ENCODE measurements at places on chromosomes 16 and 17.

DNA sequence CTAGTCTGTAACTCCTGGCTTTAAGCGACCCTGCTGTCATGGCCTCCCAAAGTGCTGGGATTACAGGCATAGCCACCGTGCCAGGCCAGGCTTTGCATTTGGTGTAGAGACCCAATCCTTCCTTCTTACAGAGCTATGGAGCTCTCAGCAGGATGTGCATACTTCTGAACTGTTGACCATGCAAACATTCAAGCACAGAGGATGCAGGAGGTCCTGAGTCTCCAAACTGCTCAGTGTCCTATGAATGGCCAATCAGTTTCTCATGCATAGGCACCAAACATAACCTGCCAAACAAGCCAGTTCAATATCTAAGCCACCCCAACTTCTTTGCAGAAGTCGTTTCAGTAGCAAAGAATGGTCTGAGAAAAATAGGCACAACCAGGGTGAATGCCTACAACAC lies 40.0 kb upstream of the NF1 start:
- DNase-seq, result no peak

GRCh38 chr17:32660496-32660985 lies 173.7 kb downstream of the CDK5R1 start:
- DNase-seq, result no peak

GRCh38 chr17:9144502-9145249 lies 123.4 kb downstream of the NTN1 start:
- no peak for DNase-seq

GRCh38 chr16:3643095-3643730 lies 11.3 kb upstream of the DNASE1 start:
- DNase-seq, result no peak

DNA sequence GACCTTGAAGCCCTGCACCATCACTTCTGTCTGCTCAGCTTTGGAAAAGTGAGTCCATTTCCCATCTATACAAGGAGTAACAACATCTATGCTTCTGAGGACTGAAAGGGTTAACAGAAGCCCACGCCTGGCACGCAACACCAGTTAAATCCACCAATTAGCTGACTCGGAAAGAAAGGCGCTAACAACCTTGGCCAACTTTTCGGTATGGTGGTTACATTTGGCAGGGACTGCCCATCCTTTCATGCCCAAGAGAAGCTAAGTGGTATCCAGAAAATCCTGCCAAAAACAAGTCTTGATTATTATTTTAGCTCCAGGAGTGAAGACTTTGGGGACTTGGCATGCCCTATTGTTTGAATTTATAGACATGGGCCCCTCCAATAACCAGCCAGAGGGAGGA lies 202.3 kb upstream of the RPL38 start:
- no peak for DNase-seq

DNA sequence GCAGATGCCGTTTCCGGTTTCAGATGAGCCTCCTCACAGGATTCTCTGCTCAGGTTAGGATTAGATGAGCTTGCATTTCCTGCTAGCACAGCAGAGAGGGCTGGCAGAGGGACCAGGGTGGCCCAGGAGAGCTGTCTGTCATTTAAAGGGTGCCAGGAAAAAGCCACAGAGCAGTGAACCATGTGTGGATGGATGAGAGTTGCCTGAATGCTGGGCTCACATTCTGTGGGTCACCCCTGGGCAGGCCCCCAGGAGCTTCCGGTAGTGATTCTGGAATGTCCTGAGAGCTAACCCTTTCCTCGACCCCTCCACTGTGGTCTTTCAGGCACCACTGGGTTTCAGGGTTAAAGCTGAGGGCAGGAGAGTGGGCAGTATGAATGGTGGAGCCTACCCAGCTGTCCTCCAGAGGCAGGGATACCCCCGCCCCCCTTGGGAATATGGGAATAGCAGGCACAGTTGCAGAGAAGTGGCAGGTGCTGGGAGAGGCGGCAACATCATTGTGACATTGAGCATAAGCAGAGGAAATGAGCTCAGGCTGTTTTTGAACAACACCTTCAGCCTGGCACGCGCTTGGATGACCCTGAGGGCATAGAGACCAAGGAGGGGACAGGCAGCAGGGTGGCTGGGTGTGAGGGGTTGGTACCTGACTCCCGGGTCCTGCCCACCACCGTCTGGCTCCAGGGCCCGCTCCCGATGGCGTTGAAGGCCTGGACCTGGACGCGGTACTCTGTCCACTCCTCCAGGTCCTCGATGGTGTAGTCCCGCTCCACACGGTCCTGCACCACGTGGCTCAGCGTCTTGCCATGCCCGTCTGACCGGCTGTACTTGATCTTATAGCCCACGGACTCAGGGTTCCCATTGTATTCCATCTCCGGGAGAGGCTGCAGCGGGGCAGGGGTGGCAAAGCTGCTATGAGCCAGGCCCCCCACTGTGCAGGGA lies 83.0 kb upstream of the CDC42EP4 start:
- no peak for DNase-seq

- no peak for DNase-seq
Observed at GRCh38 chr16:65284626-65285025, 162.8 kb upstream of the CDH11 start.

- DNase-seq, result no peak
Observed at GRCh38 chr17:48748718-48749566, 20.4 kb upstream of the HOXB13 start.

DNA sequence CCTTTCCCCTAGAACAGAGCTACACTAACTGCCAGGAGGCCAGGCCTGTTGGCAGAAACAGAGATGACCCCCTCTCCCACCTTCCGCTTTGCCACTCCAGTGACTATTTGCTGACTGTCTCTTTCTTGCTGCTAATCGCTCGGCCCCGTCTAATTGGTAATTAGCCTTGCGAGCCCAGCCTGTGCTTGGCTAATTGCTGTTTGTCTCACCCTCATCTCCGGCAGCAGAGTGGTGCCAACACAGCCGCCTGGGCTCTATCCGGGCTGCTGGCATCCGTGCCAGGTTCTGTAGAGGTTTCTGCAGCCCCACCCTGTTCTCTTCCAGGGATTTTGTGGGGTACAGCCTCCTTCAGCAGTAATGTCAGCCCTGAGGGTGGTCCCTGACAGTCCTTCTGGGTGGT lies 27.4 kb upstream of the PHB1 start:
- DNase-seq, result no peak

DNA sequence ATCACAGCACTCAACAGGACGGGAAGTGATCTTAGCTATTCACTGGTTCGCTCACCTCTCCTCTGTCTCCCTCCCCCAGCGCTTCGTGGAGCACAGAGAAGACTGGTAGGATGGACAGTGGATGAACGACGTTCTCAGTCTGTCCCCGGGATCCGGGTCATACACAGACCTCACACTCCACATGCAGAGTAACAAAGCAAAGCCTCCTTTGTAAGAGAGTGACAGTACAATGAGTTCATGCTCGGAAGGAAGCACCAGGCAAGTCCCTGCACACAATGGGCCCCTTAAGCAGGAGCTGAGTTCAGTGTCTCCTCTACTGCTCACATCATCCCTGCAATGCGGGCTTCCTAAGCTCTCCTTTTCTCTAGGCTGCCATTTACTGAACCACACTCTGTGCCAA lies 356.9 kb downstream of the C16orf95 start:
- DNase-seq, result no peak

DNA sequence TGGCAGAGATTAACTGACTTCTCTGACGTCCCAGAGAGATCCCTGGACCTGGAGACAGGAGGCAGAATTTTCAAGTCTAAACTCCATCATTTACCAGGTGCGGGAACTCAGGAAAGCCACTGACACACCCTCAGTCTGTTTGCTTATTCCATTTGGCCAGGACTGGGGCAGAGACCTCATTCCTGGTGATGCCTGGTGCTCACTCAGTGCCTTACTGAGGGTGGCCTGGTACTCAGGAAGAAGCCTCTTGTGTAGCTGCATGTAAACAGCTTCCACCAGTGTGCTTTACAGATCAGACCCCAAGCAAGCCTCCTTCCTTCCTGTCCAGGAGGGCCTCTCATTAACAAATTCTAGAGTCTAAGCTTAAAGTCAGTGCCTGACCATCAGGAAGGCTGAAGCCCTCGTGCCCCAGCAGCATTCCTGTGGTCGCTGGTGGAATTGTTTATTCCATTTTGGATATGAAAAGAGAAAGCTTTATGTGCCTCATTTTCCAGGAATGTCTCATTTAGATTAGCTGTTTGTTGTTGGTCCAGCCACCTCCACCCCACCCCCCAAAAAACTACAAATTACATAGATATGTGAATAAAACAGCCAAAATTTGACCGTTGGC lies 236.1 kb upstream of the CDH5 start:
- no peak for DNase-seq

DNA sequence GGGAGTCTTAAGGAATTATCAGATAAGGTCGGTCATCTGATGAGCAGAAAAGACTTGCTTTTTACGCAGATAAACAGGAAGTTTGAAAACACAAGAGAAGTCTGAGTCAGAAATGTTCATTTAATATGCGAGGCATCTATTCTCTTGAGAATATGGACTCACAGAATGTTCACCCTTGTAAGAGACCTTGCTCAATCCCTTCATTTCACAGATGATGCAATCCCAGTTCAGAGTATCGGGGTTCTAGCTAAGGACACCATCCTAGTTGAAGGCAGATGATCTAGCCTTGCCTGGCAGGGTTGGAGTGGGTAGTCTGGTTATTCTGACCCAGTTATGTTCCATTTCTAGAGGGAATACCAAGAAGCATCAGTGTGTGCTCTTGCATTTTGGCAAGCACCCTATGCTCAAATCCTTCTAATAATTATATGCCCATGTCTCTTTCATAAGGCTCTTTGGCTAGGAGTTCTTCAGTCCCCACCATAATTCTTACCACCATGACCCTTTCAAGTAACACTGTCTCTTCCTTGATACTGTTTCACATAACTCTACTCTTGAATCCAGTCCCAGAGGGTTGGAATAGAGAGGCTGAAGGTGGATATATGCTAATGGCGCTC lies 42.5 kb downstream of the YPEL2 start:
- no peak for DNase-seq

Data from activated CD8-positive, alpha-beta memory T cell treated with anti-CD3 and anti-CD28 coated beads, Interleukin-2, amount 50 U/mL, for 4 hours (primary cell).